Stimulated activated CD8-positive, alpha-beta memory T cell treated with anti-CD3 and anti-CD28 coated beads, Interleukin-15, amount 100 ng/mL, for 24 hours (primary cell): ENCODE measurements at places on chromosomes 13 and 19.

DNA sequence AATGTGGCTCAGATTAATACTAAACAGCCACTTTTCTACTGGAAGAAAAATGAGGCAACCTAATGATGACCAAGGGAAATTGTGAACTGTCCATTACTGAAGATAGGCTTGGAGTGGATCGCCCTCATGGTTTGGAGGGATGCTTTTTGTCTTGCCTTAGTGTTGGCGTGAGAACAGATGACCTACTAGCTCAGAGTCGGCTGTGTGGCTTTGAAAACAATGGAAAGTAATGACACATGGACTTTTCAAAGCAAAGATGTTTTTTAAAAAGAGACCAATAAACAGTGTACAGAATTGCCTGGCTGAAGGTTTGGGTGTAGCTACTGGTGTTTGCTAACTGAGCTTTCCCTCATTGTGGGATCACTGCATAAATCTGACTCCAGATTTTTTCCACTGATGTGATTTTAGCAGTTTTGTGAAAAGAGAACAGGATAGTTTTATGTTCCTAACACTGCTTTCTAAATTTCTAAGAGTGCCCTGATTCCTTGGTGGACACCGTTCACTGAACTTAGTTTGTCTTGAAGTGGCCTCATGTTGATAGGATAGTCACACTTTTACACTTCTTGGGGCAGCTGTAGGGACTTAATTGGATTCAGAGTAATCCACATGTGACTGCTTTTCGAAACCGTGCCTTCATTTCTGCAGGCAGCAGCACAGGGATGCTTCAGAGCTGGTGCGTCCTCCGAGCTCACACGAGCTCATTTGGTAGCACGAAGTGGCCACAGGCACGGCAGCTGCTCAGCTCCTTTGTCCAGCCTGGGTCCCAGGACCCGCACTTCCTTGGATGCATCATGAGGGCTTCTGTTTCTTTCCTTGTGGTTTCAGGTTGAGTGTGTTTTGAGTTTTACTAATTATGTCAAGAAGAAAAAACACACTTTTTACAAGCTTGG lies 4.3 kb downstream of the CEBPG start:
- DNase-seq, result no peak

DNA sequence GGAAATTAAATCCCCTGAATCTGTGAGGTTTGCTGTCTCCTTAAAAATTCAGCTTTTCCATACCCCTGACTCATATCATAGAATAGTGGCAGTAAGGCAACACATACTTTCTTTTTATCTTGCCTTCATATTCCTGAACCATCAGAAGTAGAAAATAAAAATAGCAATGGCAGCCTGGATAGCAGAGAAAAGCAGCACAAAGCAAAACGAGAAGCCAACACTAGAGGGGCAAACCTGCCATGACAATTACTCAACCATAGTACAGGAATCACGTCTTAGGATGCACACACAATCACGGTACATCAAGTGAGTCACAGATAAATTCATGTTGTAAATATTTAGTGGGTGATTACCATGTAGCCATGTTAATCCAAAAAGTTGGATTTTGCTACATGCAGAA lies 343.0 kb downstream of the ITGBL1 start:
- DNase-seq, result no peak

GRCh38 chr19:19338082-19338481 lies 17.5 kb downstream of the MAU2 start:
- DNase-seq, result no peak

DNA sequence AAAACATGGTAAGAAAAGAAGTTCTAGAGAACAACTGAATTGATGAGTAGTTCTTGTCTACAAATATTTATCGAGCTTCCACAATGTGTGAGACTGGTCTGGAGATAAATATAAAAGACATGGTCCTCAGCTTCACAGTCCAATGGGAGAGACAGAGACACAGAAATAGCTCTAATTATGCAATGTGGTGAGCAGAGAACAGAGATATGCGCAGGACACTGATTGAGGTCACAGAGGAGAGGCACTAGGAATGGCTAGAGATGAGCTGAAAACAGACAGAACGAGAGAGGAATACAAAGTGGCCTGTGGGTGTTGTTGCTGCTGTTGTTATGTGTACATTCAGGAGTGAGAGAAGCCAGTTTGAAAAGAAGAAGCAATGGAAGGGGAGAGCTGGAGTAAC lies 53.2 kb downstream of the GPALPP1 start:
- DNase-seq, result no peak

- no peak for DNase-seq
Observed at GRCh38 chr19:38702278-38702677, 42.0 kb downstream of the CAPN12 start.

DNA sequence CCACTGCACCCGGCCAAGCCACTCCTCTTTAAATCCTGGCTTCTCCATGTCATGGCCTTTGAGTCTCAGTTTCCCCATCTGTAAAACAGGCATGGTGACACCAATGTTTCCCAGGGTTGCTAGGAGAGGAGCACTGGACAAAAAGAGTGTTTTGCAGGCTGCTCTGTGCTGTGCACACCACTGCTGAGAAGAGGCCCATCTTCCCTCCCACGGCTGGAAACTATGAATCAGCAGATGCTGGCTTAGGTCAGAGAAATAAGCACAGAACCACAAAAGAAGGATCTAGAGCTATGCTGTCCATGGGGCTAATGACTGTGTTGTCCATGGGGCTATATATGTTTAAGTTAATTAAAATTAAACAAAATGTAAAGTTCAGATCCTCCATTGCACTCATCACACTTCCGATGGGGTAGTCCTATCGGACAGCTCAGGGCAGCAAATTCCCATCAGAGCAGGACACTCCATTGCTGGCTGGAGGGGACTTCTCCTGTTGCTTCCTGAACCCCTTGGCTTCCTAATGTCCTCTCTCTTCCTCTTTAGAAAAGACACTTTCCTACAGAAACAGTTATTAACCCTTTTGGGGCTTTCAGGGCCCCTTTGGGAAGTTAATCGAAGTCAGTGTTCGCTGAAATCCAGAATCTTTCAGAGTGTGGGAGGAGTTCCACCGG lies 37.1 kb downstream of the TSHZ3 start:
- no peak for DNase-seq

DNA sequence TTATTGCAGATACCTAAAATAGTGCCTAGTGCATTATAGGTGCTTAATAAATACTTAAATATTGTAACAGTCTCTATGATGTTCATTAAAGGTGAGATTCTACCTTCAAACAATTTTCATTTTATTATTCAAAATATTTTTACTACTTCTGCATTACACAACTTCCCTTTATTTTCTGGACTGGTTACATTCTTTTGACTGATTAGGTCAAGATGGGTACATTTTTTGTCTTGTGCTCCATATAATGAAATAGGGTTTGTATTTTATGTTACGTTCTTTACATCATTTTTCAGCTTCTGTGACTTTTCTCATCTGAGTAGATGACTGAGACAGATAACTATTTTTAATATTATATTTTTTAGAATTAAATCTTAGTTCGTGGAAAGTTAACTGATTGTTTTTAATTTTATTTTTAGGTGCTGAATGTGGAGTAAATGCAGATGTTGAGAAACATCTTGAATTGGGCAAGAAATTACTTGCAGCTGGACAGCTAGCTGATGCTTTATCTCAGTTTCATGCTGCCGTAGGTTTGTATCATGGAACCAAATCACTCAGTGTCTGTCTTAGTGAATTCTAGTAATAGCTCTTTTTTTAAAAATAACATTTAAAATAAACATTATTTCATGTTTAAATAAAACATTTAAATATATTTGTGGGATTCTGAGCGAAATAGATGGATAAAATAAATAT lies 32.0 kb downstream of the DNAJC3 start:
- no peak for DNase-seq

- DNase-seq, result no peak
Observed at GRCh38 chr19:7450243-7451223, 38.3 kb downstream of the PEX11G start.
